ENCODE measurements at places on chromosomes 6 and 20.

GRCh38 chr20:9078826-9079731, 10.2 kb downstream of the PLCB4 start:
- no peak for DNase-seq

DNA sequence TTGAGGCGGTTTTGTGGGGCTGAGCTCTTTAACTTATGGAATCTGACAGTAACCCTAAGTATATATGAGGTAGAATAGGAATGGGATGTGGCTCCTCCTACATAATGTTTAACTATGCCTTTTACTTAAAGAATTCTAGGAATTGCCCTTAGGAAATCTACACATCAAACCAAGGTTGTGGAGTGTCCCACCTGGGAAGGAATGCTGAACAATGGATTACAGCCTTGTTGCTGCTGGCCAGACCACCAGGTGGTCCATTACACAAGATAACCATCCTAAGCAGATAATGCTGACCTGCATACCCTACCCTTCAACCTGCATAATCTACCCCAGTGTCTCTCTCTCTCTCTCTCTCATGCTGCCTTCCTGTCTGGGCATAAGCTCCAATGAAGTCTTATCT, 35.0 kb upstream of the SLC22A16 start:
- no peak for DNase-seq

DNA sequence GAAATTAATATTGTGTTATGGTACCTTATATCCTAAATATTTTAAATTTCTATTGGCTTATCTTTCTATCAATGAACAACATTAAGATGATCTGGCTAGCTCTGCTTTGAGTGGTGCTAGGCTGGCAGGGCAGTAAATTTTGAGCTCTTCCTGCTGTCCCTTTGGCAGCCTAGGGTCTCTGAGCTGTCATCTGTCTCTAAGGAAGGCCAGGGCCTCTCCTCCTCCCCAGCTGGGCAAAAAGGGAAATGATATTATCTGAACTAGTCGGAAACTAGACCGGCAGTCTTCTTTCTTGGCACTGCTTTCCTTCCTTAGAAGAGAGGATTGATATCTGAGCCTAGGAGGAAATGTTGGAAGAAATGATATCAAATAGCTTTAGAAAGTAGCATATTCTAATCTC, 176.7 kb upstream of the BTBD3 start:
- no peak for DNase-seq

- DNase-seq, result no peak
Observed at GRCh38 chr6:90294989-90295853, 1.4 kb downstream of the BACH2 start.

DNA sequence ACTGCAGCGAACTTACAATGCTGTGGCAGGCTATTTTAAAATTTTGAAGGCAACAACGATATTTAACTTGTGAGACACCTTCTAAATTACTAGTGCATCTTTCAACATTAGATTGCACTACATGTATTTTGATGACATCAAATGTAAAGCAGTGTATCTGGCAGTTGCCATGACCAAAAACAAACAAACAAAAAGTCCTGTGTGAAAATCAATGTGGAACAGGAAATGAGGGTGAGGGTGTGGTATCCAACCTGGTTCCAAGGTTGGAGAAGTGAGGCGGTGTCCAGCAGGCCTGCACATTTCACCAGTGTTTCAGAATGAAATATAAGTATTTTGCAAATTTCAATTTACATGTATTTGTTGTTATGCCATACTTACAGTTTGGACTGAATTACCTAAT, 112.0 kb downstream of the LAMP5 start:
- no peak for DNase-seq

DNA sequence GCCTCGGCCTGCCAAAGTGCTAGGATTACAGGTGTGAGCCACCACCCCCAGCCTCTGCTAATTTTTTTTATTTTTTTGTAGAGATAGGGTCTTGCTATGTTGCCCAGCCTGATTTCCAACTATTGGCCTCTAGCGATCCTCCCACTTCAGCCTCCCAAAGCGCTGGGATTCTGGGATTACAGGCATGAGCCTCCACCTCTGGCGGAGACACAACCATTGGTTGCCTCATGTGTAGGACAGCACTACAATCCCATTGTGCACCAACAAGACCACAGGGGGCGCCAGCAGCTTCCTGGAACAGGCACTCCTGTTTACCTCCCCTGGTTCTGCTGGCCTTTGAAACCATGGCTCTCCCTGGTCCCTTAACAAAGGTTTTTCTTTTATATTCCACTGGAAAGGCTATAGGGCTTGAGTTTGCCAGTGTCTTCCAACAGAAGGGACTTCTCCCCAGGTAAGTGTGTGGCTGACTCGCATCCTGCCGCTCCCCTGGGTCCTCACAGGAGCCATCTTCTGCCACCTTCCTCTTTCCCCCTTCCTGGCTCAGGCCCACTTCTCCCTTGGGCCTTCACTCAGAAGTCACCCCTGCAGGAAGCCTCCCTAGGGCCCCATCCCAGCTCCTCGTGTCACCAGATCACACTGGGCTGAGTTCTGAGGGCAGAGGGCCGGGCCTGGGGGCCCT, 39.2 kb upstream of the TLDC2 start:
- DNase-seq, result peak; percentile 47

- no peak for DNase-seq
Observed at GRCh38 chr6:109298605-109299264, 83.5 kb downstream of the CD164 start.

DNA sequence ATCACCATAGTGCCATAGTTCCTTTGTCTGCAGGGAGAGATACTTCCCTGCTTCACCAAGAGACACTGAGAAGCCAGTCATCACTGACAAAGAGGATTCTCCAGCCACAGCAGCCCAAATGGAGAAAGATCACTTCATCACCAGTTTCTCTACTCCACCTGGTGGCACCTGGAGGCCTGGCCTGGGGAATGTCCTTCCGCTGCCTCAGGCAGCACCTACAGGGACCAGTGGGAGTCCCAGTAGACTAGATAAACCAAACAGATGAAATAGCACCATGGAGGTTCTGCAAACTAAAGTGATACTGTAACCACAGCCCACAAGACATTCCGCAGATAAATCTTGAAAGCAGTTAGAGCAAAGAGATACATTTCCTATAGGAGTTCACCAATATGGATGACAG, 266.5 kb downstream of the C6orf118 start:
- DNase-seq, result no peak

DNA sequence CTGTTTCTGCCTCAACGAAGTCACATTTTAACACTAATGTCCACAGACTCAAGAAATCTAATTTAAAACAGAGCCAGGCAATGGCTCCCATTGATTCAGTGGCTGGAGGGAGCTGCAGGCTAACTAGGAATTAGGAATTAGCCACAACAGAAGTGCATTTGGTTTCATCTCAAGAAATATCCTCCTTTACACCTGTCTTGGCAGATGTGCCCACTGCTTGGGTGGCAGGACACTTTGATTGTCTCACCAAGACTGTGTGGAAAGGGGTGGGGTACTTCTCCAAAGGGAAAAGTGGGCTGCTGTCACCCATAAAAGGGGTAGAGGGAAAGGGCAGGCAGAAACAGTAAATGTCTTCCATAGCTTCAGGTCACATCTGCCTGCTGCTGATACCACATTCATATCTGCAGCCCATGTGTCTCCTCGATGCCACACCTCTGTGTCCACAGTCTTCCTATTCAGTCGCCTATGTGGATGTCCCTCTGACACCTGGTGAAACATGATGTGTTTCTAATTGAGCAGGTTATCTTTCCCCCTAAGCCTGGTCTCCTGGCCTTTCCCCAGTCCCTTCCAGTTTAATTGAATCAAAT, 10.9 kb upstream of the OSER1 start:
- no peak for DNase-seq
